ENCODE measurements at places on chromosomes 1 and 21. TPM values are rescaled to one million over a fixed set of nuclear protein-coding genes. Genes with fewer than 3 reads are reported as not detected.

DNA sequence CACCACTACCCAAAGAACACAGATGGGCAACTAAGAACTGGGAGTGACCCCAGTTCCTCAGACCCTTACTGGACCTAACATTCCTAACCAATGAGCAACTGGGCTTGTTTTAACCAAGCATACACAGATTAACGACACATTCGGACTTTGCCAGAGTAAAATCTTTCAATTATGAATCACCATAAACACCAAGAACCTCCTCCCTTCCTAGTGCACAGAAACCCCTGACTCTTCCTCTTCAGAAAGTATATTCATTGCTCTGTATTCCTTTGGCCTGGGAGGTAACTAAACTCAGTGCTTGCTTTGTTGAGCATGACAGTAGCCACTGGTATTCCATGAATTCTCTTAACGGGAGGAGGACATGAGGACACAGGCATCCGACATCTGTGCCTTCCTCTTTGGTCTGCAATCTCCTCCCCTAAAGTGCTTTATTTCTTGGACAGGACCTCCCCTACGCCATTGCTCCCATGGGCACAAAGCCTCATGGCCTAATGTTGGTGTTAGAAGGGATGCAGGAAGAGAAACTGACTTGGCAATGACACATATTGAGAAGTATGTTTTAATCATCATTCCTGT lies 42.7 kb downstream of the SEC16B start:
- DNase-seq: no peak

- DNase-seq: no peak
Observed at GRCh38 chr1:84613026-84613425, 38.8 kb upstream of the CTBS start.

DNA sequence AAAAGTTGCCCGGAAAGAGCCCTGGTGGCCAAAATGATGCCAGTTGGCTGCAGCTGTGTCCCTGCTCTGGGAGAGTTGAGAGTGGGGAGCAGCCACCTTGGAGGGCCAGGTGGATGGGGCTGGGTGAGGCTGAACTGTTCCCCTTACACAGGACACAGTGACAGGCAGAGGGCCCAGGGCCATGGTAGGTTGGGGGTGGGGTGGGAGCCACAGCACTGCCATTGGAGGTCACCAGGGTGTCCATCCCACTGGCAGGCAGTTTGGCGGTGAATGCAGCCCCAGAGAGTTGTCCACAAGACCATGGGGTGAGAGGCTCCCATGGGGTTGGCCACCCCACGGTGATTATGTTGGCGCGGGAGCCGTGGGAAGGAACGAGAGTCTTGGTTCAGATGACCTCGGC lies 87.7 kb downstream of the POFUT2 start:
- DNase-seq: no peak

DNA sequence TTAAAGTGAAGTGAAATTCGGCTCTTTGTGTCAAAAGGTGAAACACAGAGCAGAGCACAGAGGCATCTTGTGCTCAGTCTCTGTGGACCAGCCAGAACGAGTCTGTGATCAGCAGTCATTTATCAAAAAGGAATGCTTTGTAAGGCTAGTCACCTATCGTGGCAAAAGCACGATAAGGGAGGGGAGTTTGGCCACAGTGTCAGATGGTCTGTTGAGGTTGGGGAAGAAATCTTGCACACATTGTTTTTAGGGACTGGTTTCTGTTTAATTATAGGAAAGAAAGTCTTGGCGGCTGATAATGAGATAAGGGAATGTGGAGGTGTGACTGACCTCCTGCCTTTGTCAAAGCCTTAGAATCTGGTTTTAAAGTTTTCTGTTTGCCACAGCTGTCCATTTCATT lies 58.2 kb upstream of the KIAA1614 start:
- no peak for DNase-seq

Gene FAM78B
- 0.62 TPM for total RNA-seq

GRCh38 chr1:167440345-167440744 lies 78.0 kb downstream of the CD247 start:
- DNase-seq: no peak

- no peak for DNase-seq
Observed at GRCh38 chr1:173852105-173852504, 15.7 kb downstream of the GAS5 start.

GRCh38 chr21:17613242-17613676 lies 558 bp upstream of the BTG3 start:
- DNase-seq: no peak

Gene ZNF683
- 0.27 TPM for total RNA-seq

GRCh38 chr21:43986544-43987451 lies 25.3 kb upstream of the TRAPPC10 start:
- DNase-seq: no peak

DNA sequence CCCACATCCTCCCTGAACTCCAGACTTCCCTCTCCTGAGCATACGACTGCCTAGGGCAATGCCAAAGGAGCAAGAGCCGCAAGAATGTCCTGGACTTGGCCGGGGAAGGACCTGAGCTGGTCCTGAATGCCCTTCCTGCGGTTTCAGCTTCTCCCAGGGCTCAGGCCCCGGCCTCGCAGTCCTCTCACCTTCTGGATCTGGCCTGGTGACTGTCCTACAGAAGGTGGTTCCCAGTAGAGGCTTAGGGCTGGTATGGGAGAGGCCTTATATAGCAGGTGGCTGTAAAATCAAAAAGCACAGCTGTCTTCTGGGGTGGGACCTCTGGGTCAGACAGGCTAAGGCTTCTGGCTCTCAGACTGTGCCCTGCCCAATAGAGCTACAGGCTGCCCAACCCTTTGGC lies at the start of gene LYPD8:
Gene LYPD8, minus strand, starts transcription at position 243 of the 400 bp plus-strand sequence. CDS start 4,678 bp downstream, outside the sequence.
- DNase-seq: no peak

Data from activated naive CD8-positive, alpha-beta T cell treated with anti-CD3 and anti-CD28 coated beads for 36 hours (primary cell).